ENCODE measurements at places on chromosomes 5 and 9.

GRCh38 chr5:26847041-26847736, 191.2 kb downstream of the CDH9 start:
- no peak for DNase-seq

- DNase-seq: no peak
Measured at GRCh38 chr9:21853414-21853813, 51.0 kb downstream of the MTAP start.

DNA sequence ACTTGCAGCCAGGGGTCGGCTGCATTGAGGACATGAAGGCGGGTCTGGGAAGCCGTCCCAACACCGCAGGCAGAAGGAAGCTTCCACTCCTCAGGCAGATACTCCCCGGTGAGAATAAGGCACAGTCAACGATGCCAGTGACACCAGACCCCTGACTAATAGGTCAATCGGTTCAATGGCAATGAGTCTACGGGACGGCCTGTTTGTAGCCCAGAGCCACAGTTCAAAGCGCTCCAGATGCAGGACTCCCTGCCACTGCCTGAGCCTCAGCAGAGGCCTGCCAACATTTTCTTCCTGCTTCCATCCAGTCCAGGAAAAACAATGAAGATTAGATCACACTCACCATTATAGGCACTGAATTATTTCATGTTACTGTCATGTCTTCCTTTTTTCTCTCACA, 84.5 kb upstream of the SIMC1 start:
- DNase-seq: no peak

DNA sequence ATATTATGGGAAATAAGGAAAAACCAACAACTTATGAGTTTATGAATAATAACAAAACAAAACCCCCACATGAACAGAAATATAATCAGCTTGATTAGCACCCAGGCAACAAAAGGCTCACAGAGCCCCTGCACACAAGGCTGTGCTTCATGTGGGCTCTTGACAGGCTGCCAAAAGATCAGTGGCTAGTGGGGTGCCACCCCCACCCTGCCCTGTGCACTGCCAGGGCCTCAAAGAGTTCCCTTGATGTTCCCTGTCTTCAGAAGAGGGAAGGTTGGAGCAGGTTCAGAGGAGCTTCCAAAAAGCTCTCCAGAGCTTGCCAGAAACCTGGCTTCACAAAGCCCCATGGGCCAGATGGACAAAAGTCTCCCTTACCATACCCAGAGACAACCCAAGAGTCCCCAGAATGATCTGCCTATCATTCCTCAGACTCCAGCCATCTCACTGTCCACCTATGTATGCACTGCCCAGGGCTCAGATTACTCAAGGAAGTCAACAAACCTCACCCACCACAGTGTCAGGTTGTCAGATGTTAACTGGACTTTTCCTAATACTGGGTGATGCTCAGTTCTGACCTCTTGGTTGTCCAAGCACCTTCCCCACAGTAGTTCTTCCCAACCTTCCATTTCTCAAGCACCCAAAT, 87.5 kb downstream of the SIL1 start:
- DNase-seq: no peak

GRCh38 chr5:99460701-99461100, 531.9 kb upstream of the CHD1 start:
- no peak for DNase-seq

DNA sequence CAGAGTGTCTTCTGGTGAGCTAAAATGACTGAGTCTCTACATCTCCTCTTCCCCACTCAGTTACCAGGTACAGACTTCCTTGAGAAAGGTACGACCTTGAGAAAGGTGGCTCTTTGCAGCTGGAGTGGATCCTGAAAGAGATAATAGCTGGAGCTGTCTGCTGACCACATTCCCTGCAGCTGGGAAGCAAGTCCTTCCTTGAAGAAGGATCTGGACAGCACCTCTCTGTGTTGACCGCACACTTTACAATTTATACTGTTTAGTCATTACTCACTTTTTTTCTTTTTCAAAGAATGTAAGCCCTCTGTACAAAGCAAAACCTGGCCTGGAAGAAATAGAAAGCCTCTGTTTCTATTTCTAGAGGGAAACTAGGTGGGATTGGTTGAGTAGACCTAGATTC, 148.8 kb downstream of the MACIR start:
- DNase-seq: no peak

DNA sequence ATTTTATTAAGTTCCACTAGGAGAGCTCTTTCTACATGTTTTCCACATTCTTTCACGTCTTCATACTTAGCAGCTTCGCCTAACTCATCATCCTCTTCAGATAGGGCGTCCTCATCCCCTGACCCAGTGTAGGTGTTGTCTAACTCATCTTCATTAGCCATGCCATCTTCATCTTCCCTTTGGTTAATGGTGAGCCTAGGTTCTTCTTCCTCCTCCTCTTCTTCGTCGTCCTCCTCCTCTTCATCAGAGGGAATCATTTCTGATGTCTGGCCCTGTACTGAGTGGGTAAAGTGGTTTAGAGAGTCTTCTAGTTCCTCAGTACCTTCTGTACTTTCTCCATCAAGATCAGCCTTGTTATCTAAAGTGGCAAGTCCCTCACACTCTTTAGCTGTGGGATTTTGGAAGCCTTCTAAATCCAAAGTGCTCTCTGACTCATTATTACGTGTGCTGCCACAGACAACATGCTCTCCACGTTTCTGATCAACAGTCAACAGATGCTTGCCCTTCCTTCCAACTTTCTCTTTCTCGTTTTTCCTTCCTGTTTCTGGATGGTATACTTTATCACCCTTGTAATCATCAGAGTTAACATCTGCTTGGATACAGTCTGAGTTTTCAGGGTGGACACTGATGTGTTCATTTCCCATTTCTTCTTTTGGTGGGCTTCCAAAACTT, 31.1 kb downstream of the TUT7 start:
- no peak for DNase-seq

GRCh38 chr5:149765932-149766331, 35.8 kb downstream of the PPARGC1B start:
- peak; percentile 9 for DNase-seq

DNA sequence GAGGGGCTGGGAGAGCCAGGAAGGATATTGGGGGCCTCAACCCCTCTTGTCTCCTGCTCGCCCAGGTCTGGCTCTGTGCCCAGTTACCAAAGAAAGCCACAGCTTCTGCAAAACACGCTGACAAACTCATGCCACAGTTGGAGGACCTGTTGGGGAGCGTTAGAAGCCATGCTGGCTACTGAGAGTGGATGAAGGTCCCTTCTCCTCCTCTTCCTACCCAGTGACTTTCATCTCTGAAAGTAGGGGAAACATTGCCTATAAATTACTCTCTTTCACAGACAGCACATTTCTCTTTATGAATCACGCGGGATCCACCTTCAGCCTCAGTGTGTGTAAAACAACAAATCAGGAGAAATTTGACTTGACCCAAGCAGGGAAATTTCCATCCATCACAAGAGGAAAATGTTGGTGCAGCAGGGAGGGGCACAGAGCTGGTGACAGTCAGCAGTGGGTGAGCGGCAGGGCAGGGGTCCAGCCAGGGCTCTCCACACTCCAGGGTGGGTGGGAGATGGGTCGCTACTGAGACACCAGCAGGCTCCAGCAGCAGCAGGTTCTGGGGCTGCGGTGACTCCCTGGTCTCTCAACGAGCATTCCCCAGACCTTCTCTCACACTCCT, 181.9 kb downstream of the FGF18 start:
- DNase-seq: peak; percentile 2

DNA sequence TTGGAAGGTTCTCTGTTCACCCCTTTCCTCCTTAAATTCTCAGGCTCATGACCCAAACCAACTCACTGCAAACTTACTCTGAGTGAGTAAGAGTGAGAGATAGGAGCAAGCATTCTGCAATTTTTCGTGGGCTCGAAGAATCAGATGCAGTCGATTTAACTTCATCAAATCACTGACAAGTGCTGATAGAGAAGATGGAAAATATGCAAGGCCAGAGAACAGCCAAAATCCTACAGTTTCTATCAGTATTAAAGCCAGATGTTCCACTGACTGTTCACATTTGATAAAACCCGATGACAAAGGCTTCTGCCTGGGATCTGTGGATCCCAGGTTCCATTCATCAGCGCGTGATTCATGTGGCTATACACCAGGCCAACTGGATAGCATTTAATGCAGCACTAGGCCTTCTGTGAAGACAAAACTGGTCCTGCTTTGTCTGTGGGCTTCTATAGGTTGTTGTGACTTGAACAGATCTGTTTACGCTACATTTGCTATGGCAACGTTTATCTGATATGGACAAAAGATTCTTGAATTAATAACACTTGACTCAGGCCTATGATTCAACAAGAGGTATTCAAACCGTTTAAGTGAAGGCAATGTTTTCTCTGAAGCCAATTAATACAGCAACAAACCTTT, 251.2 kb downstream of the NFIB start:
- DNase-seq: no peak

DNA sequence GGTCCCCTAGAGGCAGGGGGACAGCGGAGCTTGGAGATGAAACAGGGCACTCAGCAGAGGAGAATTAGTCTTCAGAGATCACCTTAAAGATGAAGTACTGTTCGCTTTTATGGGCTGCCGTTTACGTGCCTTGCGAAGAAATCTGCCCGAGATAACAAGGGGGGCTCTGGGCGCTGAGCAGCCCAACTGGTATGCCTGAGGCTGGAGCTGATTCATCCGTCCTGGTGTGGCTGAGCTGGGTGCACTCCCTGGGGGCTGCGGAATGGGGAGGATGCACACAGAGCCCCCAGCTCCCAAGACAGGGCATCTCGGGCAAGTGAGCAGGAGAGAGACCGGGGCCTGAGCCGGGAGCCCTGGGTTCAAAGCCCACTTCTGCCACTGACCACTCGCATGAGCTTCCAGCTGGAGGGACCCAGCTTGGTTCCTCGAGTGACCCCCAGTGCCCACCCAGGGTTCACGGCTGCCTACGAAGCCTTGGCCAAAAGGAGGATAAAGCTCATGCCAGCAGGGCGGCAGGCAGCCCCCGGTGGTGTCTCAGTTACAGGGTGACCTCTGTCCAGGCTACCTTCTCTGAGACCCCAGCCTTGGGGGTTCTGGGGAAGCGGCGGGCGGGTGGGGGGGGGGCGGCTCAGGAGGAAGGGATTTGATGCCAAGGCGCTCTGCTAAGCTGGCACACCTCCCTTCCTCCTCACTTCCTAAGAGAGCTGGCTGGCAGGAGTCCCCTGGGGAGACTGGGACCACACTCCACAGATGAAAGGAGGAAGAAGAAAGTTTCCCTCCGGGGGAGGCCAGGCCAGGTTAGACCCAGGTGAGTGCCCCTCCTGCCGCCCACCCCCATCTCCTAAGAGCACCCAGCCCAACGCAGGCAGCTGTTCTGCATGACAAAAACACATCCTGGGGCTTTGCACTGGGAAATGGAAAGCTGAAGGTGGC, 5.7 kb downstream of the FIBCD1 start:
- DNase-seq: no peak

GRCh38 chr5:170517411-170517810, 13.6 kb downstream of the KCNIP1 start:
- DNase-seq: no peak

DNA sequence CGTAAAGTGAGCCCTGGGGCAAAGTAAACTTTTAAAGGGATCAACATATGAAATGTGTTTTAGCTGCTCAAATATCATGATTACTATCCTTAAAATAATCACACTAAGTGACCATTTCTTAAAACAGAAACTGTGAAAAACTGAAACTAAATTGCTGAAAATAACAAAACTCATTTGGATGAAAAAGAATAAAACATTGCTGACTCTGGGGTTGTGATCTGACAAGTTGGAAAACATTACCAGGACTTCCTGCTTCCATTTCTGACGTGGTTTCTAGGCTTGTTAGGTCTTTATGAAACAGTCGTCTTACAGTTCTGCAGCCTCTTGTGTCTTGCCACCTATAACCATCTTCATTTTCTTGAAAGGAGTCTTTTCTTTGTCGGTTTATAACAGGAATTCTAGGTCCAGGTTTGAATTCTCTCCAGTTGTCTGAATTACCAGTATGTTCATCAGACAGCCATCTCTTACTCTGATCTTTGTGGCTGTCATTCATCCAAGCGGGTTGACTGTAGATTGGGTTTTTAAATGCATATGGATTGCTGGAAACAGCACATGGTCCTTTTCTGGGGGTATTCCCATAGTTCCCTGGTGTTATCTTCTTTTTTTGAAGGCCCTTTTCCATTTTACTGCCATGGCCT, 1.7 kb downstream of the TUT7 start:
- peak; percentile 74 for DNase-seq

DNA sequence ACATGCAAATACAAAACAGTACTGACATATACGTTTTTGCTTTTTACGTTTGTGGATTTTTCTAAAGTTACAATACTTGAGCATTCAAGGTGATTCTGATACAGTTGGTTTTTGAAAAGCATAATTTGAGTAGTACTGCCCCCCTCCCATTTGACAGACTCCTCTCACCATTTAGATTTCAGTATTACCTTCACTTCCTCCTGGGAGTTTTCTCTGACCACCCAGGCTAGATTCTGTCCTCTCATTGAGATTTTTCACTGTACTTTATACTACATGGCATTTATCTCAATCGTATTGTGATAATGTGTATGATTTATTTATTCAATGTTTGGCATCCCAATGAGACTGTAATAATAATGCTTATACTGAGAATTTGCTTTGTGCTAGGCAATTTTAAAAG, 32.8 kb upstream of the SMAD5 start:
- no peak for DNase-seq

- DNase-seq: no peak
Measured at GRCh38 chr5:169343766-169344165, 42.8 kb upstream of the SLIT3 start.

Data from activated CD4-positive, alpha-beta T cell treated with anti-CD3 and anti-CD28 coated beads, Interleukin-2, Interleukin-4, amounts not matched to agents 100 ng/mL and 50 ng/mL, durations not matched to agents 16 hours and 8 hours (primary cell).